ENCODE measurements at places on chromosomes 6 and 20.

DNA sequence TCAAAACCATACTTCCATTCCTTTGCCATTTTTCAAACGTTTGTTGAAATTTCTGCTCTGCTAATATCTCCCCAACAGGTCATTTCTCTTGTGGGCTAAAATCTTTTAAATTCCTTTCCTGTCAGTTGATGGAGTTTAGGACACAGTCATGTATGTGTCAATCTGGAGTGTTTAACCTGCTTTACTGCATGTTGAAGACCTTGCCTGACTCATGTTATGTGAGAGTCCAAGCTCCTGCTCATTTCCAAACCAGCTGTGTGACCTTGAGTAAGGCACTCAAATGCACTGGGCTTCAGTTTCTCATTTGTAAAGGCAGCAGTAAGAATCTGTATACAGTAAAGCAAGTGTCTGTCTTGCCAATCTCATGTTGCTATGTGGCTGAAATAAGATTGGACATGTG is 171.9 kb upstream of the SPACA1 start:
- no peak for DNase-seq

- no peak for DNase-seq
These were observed 59.3 kb downstream of the BCKDHB start for GRCh38 chr6:80165819-80166218.

DNA sequence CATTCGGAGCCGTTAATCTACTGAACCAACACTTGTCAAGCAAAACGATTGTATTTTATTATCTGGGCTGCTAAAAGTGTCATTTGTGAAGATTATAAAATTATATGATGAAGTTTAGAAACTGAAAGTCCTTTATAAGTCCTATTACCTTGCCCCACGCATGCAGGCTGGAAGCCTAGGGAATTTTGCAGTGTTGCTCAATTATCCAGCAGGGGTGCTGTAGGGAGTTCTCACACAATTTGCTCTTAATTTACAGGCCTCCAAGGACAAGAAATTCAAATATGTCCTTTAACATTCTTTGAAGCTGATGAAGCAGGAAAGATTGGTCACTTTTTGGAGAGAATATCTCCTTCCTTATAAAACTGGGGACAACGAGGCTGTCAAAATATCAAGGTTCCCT is 368.9 kb downstream of the LMBRD1 start:
- DNase-seq: no peak

DNA sequence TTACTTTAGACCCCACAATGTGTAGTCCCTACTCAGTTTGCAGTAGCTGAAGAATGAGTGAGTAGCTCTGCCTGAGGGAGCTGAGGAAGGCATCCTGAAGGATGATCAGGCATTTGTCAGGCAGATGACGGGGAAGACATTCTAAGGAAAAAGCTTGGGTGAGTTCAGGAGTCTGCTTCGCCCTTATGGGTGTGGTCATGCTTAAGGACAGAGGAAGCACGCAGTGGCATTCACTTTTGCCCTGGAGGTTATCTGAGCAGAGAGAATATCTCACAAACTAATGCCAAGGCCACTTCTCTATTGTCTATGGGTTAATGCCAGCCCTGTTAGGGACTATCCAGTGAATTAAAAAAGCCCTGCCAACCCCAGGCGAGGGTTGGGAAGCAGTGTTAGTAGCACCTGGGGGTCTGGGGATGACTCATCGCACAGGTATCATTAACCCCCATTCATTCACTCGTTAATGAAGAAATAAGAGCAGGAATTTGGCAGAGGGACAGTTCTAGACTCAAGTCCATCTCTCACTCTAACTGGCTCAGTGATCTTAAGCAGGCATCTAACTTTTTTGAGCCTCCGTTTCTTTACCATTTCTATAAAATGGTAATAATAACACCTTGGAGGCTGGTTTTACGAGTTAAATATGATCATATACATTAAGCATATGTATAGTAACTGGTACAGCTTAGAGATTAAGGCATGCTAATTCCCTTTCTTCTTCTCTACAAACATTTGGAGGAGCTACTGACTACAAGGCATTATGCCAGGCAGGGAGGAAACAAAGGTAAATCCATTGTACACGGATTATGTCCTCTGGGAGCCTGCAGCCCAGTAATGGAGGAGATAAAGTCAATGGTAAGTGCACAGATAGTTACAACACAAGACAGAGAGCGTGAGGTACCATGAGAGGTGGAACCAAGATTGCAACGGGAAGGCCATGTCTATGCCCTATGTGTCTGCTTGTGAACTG is 93.2 kb upstream of the AKIRIN2 start:
- DNase-seq: no peak

- no peak for DNase-seq
These were observed 48.8 kb upstream of the CHRNA4 start for GRCh38 chr20:63409834-63410435.

Measured in myocyte (in vitro differentiated cells).